Forelimb muscle (tissue), 1 donor: ENCODE measurements at places on chromosomes 12 and 14. TPM values are rescaled to one million over a fixed set of nuclear protein-coding genes. Genes with fewer than 3 reads are reported as not detected.

ACSM4 gene
- polyA plus RNA-seq: 0.09 TPM

PRKD1 gene
- 28.1 TPM for polyA plus RNA-seq

NRXN3 gene
- 0.58 TPM for polyA plus RNA-seq

SYT1 gene
- 1.4 TPM for polyA plus RNA-seq

TSPAN19 gene
- polyA plus RNA-seq: 0.28 TPM

AICDA gene
- 0.30 TPM for polyA plus RNA-seq

STON2 gene
- polyA plus RNA-seq: 16.6 TPM

USP30 gene
- 12.7 TPM for polyA plus RNA-seq
